ENCODE measurements at places on chromosomes 1 and 21.

DNA sequence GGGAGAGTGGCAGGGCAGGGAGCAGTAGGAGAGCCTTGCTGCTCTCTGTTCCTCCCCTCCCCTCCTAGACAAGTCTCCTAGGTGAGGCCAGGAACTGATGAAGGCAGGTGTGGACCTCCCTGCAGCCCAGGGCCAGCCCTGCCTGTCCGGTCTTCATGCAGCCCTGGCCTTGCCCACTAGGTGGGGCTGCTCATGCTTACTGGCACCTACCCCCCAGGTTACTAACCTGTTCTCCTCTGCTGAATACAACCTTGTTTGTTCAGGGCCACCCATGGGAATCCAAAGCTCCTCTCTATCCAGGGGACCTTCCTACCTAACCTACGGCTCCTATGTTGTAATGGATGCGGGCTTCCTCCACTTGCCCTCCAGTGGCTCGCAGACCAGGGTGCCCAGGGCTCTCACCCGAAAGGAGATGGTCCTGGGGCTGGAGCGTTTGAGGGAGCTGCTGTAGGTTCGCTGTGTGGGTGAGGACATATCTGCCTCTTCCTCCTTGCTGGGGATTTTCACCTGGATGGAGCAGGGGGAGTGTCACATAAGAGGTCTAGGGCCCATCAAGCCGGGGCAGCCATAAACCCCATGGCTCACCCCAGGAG, 7.9 kb upstream of the TNNT2 start:
- no peak for DNase-seq

GRCh38 chr1:102884238-102884637, 224.1 kb downstream of the COL11A1 start:
- DNase-seq = no peak

DNA sequence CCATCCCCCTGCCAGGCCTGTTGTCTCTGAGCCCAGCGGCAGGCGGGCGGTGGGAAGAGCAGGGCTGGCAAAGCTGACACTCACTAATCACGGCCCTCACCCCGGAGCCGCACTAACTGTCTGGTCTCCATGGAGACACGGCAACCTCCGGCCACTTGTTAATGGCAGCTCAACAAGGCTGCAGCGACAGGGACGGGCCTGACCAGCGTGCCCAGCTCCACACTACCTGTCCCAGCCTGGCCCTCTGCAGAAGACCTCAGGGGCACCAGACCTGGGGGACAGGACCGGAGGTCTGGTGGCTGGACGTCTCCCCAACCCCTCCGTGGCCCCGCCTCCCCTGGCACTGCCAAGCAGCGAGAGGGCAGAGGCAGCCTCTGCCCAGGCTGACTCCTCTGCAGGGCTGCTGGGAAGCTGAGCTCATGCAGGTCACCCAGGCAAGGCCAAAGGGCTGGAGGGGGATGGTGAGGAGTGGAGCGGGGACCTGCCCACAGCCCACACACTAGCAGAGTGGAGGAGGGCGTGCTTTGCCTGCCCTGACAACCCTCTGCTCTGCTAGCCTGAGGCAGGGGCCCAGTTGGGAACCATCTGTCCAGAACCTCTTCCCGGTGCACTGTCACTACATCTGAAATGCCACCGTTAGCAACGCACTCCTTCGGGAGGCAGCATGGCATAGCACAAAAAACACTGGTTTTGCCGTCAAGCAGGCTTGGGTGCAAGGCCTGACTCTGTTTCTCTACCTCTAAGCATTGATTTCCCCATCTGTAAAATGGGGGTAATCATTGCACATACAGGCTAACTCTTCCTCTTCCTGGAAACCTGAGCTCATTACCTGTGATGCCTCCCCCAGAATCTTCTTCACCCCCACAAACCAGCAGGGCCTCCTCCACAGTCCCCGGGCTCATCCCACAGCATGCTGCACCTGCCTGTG, 29.6 kb upstream of the WASF2 start:
- DNase-seq = no peak

DNA sequence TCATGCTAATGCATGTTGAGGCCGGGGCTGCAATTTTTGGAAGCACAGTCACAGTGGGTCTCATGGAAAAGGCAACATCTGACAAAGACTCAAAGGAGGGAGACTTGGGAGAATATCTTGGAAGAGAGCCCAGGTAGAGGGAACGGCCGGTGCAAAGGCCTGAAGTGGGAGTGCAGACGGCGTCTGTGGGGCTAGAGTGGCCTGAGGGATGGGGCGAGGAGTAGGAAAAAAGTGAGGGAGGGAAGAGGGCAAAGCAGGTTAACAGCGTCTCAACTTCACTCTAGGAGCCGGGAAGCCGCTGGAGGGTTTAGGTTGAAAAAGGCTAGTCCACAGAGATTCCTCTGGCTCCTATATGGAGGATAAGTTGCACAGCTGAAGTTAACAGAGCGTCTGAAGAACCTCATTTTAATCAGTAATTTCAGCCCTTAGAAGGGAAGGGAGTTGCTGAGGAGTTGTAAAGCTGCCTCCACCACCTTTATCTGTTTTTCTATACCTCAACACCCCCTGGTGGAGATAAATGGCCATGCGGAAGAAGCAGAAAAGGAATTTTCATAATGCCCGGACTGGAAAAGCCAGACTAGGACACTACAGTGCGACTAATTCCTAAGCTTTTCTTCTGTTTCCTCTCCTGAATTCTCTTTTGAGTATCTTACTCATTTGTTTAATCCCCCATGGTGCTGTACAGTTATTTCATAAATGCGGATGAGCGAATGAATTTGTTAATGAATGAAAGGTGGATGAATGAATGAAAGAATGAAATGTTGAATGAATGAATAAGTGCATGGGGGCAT, 78.7 kb upstream of the ZNF281 start:
- DNase-seq = peak; percentile 57

DNA sequence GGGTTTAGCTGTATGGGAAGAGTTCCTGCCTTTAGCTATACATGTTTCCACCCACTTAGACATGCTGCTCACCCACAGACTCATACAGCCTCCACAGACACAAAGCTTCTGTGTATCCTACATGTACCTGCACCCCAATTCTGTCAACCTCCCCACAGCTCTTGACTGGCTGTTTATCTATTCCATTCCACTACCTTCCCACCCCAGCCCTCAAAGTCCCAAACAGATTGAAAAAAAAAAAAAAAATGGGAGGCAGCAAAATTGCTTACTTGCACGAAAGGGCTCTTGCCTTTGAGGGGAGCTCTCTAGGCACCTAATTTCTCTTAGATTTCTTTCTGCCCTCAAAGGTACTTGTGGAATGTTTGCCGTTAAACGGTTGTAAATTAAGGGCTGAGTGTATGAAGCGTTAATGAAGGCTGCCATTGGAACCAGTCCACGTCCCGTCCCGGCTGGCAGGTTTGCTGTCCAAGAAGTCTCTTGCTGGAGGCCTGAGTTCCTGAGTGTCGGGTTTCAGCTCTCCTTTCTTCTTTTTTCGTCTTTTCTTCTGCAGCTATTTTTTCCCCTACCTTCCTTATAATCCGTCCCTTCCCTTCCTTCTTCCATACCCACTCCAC, 43.6 kb downstream of the PBX1 start:
- peak; percentile 19 for DNase-seq

GRCh38 chr1:218613105-218613504, 268.0 kb downstream of the TGFB2 start:
- no peak for DNase-seq

DNA sequence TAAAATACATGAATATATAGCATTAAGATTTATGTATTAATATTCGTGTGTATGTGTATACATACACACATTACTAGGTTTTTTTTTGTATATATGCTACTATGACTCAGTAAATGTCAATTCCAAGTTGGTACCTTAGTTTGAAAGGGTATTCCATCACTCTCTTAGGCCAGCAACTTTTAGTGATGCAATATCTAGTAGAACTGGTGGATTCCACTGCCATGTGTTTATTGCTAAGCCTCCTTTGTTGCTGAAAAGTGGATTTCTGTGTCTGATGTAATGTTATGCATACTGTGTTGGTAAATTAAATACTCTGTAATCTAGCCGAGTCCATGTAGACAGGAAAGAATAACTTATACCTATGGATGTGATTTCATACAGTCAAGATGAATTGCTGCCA, 16.9 kb upstream of the COL11A1 start:
- no peak for DNase-seq
